Ovary (tissue), 10 donors: ENCODE measurements at places on chromosomes 1 and 21. TPM values are rescaled to one million over a fixed set of nuclear protein-coding genes. Genes with fewer than 3 reads are reported as not detected.

DNA sequence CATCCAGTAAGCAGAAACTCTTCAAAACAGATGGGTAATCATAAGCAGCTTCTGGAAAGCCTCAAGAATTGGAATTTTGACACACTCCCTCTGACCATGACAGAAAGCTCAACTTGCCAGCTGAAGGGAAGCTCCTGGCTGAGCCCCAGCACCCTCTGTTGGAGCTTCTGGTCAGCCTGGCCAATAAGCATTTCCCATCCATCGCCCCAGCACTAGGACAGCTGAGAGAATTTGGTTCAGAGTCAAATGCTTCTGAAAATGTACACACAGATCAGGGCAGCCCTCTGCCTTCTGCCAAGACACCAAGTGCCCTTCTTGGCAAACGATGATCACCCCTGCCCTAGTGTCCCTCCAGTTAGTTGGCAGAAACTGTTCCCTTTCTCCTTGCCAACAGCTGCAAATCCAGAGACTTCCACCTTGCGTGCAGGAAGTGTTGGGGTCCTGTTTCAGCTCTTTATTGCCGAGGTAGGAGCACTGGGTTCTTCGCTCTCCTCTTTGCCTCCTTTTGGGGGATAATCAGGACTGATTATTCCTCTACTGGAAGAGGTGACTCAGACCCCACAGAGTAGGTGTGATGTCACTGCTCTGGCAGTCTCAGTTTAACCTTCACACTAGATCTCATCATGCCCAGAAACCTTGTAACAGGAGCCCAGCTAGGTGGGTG lies 11.9 kb downstream of the PIGV start:
- peak; percentile 58 for DNase-seq

DNA sequence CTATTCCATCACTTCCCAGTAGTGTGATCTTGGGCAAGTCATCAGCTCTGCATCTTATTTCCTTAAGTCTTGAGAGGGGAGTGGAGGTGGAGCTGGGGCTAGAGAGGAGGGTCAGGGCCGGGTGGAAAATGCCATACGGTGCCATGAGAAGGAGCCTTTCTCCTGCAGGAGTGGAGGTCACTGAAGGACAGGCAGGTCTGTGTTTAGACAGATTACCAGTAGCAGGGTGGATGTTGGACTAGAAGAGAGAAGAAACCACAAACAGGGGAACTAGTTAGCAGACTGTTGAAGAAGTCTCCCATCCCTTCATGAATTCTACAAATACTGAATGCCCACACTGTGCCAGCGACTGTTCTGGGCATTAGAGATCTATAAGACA lies 13.9 kb upstream of the CPT2 start:
- no peak for DNase-seq

- no peak for DNase-seq
These were observed 6.0 kb upstream of the MAP1LC3C start for GRCh38 chr1:242004751-242005495.

- no peak for DNase-seq
These were observed 10.1 kb downstream of the KRTAP22-2 start for GRCh38 chr21:30580132-30580531.

DNA sequence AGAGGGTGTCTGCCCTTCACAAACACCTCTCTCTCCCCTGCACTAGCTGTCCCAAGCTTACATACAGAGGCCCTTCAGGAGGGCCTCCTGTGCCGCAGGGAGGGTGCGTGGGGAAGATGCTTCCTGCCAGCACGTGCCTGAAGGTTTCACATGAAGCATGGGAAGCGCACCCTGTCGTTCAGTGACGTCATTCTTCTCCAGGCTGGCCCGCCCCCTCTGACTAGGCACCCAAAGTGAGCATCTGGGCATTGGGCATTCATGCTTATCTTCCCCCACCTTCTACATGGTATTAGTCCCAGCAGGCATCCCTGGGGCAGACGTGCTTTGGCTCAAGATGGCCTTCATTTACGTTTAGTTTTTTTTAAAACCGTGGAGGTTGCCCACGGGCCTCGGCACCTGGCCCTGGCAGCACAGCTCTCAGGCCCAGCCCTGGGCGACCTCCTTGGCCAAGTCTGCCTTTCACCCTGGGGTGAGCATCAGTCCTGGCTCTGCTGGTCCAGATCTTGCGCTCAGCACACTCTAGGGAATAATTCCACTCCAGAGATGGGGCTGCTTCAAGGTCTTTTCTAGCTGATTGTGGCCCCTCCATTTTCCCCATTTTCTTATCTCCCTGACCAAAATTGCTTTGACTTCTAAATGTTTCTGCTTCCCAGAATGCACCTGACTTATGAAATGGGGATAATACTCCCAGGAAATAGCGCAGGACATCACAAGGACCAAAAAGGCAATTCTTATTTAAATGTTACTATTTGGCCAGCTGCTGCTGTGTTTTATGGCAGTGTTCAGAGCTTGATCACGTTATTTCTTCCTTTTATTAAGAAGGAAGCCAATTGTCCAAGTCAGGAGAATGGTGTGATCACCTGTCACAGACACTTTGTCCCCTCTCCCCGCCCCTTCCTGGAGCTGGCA lies 6.1 kb downstream of the NPPA start:
- DNase-seq = no peak

DNA sequence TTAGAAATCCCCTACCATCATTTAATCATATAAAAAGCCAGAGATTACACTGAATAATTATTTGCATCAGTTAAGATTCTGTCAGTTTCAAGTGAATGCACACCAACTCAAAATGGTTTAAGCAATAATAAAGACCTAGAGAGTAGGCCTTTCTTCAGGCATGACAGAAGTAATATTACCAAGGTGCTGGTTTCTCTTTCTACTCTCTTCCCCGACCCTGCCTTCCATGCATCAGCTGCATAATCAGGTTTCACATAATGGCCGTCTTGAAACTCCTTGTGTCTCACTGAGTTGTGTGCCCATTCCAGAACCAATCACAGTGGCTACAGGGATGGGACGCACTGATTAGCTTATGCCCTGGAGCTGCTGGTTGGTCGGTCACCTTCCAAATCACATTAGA lies 103.5 kb upstream of the SERTAD4 start:
- DNase-seq = no peak

Gene CBR1
- 80.6 TPM for total RNA-seq

Gene RRP15
- total RNA-seq = 22.1 TPM

Gene C2CD4D
- 0.10 TPM for total RNA-seq

Gene ENAH
- 99.8 TPM for total RNA-seq

Gene PLEKHM2
- 81.8 TPM for total RNA-seq
